ENCODE measurements at places on chromosomes 2 and 18. TPM values are rescaled to one million over a fixed set of nuclear protein-coding genes. Genes with fewer than 3 reads are reported as not detected.
A peak's percentile ranks its signal among the peaks of the same experiment; 100 is the strongest.

DNA sequence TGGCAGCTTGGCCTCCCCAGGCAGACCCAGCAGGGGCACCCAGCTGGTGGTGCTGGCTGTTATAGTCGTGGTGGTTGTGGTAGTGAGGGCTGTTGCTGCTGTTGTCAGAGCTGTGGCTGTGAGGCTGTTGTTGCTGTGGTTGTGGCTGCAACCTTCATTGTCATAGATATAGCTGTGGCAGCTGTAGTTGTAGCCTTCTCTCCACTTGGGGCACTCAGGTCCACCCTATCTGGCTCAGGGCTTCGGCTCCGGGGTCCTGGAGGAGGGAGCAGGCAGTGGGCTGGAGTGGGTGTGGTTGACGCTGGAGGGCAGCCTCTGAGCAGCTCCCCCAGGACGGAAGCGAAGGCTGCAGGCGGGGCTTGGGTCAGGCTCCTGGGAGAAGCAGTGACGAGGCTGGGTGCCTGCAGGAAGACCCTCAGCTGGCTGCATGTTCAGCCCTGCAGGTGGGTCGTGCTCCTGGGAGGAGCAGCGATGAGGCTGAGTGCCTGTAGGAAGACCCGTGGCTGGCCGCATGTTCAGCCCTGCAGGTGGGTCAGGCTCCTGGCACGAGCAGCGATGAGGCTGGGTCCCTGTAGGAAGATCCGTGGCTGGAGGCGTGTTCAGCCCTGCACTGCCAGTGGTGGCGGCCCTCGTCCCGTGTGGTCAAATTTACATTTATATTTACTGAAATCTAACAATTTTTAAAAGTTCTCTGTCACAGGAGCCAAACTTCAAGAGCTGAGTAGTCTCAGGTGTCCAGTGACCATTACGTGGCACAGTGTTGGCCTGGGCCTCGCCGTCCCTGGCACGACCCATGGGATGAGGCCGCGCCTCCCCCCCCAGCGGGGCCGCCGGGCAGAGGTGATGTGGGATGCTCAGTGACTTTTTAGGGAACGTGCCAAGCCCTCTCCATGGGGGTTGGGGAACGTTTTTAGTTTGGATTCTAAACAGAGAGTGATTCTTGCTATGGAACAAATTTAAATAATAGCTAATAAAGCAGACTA is 79.2 kb upstream of the PXDN start:
- no peak for DNase-seq

- DNase-seq = no peak
These were observed 36.6 kb downstream of the GLI2 start for GRCh38 chr2:120772261-120772660.

- no peak for DNase-seq
These were observed 818.1 kb upstream of the SOX11 start for GRCh38 chr2:4873876-4874593.

DNA sequence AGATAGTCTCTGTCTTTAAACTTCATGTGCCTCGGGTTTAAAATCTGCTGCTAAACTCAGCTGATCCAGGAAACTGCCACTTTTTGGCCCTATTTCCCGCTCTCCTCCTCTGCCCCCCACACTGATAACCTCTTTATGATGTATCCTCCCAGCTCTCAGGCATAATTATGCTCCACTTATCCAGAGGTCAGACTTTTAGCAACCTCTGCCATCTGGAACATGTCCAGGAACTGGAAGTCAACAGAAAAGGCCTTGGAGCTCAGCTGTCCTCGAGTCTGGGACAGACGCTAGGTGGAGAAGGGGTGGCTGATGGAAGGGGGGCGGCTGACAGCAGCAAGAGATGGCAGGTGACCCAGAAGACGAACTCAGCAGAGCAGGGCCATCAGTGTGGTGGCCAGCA is 41.2 kb downstream of the ASAP2 start:
- no peak for DNase-seq

- no peak for DNase-seq
These were observed 80.1 kb upstream of the ARL5A start for GRCh38 chr2:151908204-151908882.

DNA sequence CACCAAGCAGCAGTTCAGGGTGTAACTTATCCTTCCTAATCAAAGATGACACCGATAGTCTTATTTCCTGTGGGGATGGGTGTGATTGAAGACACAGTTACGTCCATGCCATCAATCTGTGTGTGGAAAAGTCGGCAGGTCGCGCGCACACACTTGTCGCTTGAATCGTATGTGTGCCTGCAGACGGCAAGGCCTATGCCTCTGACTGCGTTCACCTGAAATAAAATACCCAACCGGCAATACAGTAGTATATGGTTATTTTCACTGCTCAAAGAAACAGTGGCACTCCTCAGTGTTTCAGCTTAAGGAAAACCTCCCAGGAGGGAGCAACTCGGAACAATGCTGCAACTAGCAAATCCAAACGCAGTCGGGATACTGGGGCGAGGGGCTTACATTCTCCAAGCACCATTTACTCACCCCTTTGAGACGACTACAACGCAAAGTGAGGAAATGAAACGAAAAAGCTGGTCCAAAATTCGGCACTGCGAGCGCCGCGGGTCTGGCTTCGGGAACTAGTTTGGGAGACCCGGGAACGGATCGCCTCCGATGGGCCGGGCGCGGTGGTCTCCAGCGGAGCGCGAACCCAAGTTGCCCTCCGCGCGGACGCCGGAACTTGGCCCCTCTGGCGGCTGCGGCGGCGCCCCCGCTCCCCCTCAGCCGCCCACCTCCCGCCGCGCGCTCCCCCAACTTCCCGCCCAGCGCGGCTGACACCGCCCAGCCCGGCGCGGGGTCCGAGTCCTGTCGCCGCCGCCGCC is 675 bp downstream of the PRKD3 start:
- peak; percentile 63 for DNase-seq

- peak; percentile 84 for DNase-seq
These were observed 67.7 kb upstream of the L3MBTL4 start for GRCh38 chr18:6482198-6482977.

GRCh38 chr2:237291138-237291792 is 122.7 kb downstream of the COL6A3 start:
- peak; percentile 94 for DNase-seq

GRCh38 chr2:5482929-5483331 is 209.3 kb upstream of the SOX11 start:
- DNase-seq = no peak

DNA sequence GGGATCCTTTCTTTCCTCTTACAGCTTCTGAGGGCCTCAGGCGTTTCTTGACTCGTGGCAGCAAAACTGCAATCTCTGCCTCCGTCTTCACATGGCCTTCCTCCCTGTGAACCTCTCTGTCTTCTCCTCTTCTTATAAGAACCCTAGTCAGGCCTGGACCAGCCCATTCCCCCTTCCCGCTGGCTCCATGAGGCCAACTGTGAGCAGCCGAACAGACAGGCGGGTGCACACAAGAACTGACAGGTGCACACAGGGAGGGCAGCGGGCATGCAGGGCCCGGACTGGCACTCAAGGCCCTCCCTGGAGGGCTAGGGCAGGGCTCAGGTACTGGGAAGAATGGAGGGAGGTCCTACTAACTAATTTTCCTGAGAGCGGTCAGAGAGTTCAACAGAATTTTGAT is 92.4 kb upstream of the DAPL1 start:
- no peak for DNase-seq

DNA sequence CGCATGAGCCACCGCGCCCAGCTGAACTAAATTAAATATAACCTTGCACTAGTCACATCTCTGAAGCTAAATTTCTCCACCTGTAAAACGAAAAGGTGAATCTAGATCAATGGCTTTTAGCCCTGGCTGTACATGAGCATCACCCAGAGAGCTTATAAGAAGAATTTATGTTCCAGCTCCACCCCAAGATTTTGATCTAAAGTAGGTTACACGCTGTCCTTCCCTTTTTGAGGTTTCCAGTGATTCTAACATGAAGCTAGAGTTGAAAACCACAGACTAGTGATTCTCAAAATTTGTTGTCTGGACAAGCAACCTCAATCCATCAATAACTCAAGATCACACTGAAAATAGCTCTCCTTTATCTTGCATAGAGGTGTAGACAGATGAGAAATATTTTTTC is 208.8 kb upstream of the CRIM1 start:
- no peak for DNase-seq

DNA sequence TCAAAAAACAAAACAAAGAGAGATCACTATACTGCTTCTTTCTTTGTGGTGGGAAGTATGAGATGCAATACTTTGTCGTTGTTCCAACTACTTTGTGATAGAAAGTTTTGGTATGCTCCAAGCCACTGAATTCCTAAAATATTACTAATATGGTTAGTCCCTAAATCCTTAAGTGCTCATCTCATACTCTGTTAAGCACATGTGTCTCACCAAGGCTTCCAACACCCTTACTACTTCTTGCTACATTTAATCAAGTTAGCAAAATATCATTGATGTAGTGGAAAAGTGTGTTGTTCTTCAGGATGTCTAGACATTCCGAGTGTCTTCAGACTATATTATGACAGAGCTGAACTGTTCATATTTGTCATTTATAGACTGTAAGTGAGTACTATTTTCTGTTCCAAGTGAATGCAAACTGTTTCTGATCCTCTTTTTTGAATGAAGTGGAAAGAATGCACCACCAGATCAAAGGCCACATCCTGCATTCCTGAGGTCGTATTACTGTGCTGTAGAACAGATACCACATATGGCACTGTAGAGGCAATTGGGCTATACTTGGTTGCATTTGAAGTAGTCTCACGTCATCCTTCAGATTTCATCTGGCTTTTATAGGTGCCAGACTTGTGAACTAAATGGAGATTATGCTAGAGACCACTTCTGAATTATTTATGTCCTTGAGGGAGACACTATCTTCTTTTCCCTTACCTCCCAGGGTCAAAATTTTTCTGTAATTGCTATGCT is 298.4 kb upstream of the ZNF521 start:
- DNase-seq = no peak

GRCh38 chr2:85959826-85960225 is 71.0 kb upstream of the ST3GAL5 start:
- DNase-seq = no peak

DNA sequence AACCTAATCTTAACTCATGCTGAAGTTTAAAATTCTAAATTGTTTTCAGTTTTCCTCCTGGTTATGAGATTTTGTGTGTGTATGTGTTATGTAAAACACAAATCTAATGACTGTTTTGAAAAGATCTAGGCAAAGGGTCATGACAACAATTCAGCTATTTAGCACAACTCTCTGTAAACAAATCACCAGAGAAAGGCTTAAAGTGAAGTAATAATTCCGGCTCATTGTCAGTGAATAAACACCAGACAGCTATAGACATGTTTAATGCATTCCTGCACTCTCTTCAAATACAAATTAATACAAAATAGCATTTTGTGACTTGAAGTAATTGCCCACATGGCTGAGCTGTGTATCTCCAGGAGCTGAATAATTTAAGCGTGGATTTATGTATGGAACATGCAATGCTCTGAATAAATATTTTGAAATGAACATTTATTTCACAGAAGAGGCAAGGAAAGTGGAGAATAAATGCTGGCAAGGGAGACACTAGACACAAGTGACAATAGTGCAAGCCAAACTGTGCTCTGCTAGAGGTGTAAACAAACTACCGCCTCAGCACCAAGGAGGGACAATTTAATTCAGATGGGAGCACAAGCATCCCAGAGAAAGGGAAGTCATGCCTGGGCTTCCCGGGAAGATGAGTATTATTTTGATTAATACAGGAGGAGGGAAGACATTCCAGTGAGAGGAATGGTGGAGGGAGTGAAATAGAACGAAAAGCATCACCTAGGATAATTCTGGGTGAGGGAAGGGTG is 133.6 kb upstream of the XPO1 start:
- no peak for DNase-seq

Gene HJURP
- total RNA-seq = 0.71 TPM

Gene AGXT
- not detected for total RNA-seq

Gene IL36G
- total RNA-seq = not detected

Gene MDH1
- total RNA-seq = 81.0 TPM

Gene ACOXL
- total RNA-seq = not detected

Gene TMEM37
- 7.1 TPM for total RNA-seq

Gene SLC9A4
- not detected for total RNA-seq

Gene IL1R1
- total RNA-seq = 49.9 TPM

Gene CHST10
- 12.5 TPM for total RNA-seq

Gene NCKAP5
- 10.5 TPM for total RNA-seq

Gene SOX11
- not detected for total RNA-seq

Measured in sciatic nerve (tissue), 2 donors.